Cortex of kidney (tissue), 1 donor: ENCODE measurements at places on chromosomes 5 and 9.

GRCh38 chr5:151221574-151221973, 2.3 kb downstream of the CCDC69 start:
- DNase-seq: no peak

DNA sequence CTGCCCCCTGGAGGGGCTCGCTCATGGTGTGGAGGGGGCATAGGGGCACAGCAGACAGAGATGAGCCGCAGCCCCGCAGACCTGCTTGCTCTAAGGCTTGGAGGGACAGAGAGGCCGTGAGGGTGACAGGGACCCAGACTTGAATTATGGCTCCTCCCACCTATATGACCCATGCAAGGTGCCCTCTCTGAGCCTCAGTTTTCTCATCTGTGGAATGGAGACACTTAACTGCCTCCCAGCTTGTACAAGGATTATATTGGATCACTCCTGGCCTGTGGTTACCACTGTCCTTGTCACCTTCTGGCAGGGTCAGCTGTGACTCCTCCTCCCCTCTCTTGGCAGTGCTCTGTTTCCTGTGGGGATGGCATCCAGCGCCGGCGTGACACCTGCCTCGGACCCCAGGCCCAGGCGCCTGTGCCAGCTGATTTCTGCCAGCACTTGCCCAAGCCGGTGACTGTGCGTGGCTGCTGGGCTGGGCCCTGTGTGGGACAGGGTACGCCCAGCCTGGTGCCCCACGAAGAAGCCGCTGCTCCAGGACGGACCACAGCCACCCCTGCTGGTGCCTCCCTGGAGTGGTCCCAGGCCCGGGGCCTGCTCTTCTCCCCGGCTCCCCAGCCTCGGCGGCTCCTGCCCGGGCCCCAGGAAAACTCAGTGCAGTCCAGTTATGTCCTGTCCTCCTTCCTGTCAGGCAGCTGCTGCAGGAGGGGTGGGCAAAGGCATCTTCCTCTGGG, 4.7 kb upstream of the CACFD1 start:
- DNase-seq: no peak

- no peak for DNase-seq
These were observed 41.5 kb downstream of the VAV2 start for GRCh38 chr9:133950629-133951111.

- no peak for DNase-seq
These were observed 105.8 kb downstream of the EFNA5 start for GRCh38 chr5:107564931-107565372.

GRCh38 chr9:16623989-16624743, 246.3 kb downstream of the BNC2 start:
- no peak for DNase-seq

DNA sequence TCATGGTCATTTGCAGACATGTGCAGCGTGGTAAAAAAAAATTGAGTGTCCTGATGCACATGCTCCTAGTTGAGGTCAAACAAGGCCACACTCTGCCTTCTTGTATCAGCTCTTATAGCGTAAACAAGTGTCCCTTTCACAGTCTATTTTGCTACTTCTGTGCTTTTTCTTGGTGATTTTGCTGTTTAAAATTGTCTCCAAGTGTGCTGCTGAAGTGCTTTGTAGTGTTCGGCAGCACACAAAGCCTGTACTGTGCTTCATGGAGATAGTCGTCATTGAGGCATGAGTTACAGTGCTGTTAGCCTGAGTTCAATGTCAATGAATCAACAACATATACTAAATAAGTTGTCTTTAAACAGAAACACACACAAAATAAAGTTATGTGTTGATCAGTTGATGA, 690.4 kb upstream of the MEF2C start:
- DNase-seq: no peak

- DNase-seq: no peak
These were observed 6.9 kb upstream of the GSN start for GRCh38 chr9:121261107-121261460.

DNA sequence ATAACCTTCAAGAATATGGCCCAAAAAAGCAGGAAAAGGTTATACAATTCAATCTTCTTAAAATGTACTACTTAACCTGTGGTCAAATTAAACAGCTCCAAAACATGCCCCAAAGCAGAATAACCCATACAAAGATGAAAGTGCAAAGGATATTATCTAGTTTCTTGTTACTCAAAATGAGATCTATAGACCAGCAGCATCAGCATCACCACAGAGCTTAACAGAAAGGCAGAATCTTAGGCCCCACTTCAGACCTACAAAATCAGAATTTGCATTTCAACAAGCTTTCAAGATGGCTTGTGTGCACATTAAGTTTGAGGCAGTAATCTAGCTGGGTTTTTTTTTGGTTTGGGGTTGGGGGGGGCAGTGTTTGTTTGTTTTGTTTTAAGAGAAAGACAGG, 54.0 kb downstream of the SCAI start:
- no peak for DNase-seq

DNA sequence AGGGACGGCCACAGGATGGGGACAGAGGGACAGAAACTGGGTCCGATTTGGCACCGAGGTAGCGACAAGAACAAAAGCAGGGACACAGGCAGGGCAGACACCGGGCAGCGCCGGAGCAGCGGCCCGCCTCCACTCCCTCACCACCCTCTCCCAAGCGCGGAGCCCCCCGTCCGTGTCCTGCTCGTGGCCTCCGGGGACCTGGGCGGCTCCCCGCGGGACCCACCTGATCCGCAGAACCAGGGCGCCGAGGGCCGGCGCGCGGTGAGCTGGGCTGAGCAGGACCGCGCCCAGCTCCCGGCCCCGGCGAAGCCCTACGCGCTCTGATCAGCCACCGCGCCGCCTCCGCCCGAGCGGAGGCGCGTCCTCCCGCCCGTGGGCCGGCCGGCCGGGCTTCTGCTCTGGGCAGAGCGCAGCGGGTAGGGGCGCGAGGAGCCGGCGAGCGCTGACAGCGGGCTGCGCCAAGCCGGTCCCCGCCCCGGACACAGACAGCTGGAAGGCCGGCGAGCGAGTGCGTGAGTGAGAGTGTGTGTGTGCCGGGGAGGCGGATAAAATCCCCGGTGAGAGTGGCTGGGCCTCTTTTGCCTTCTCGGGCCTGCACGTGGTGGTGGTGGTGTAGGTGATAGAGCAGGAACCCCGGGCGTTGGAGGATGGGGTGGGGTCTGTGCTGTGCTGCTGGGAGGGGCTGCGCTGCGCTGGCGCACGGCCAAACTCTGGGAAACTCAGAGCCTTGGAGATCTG, at the start of gene GGTA1:
Gene GGTA1, minus strand, starts transcription at position 418 of the 738 bp plus-strand sequence. CDS start 31,922 bp downstream, outside the sequence.
- DNase-seq: no peak

DNA sequence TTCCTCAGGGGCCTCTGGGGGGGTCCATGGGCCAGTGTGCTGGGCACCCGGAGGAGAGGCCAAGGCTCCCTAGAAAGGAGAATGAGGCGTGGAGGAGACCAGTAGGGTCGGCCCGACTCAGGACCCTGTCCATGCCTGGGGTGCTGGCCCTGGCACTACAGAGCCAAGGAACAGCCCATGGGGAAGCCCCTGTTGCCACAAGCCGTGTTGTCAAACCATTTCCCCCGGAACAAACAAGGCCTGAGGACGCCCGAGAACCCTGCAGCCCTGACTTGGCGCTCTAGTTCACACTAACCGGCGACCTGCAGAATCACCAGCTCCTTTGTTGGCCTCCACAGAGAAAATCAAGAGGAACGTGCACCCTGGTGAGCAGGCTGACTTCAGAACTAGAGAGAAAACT, 41.6 kb upstream of the SLC12A7 start:
- no peak for DNase-seq

GRCh38 chr9:29199975-29200374, 1626.7 kb upstream of the C9orf72 start:
- DNase-seq: no peak

GRCh38 chr9:129769669-129770068, 16.8 kb upstream of the PTGES start:
- no peak for DNase-seq

DNA sequence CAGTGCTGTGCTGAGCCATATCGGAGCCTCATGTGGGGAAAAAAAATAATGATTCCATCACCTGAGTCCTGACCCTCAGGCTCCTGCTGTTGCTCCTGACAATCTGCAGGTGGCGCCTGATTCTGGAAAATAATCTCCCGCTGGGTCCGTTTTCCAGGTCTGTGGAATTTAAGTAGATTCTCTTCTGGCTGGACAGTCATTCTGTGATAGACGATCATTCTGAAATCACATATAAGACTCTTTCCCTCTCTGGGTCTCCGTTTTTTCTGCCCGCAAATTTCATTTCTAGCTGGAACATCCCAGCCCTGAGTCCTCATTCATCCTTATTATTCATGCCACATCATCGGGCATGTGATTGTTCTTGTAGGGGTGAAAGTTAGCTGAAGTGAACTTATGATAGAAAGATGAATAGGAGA, 22.1 kb upstream of the STXBP1 start:
- no peak for DNase-seq

GRCh38 chr5:94888674-94889073, 270.2 kb downstream of the SLF1 start:
- DNase-seq: no peak

DNA sequence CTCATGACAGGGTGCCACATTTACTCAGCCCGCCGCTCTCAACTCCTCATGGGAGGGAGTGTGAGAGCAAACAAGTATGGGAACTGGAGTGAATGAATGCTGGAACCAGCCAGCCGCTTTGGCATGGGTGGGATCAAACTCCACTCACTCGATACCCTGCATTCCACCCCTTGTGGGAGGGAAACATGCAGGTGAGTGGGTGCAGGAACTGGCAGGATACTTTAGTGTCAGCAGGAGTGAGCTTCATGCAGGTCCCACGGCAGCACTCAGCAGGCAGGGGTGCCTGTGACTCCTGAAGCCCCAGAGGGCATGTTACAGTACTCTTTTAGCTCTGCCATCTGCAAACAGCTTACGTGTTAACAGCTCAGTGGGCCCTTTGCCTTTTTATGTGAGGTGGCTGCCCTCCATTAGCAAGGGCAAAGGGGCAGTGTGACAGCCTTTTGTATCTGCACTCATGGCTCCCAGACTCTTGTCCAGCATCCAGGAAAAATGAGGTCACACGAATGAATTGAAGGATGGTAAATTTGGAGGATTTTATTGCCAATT, 433.2 kb upstream of the NMUR2 start:
- DNase-seq: no peak

- no peak for DNase-seq
These were observed 148.2 kb downstream of the GIN1 start for GRCh38 chr5:102971676-102972293.

DNA sequence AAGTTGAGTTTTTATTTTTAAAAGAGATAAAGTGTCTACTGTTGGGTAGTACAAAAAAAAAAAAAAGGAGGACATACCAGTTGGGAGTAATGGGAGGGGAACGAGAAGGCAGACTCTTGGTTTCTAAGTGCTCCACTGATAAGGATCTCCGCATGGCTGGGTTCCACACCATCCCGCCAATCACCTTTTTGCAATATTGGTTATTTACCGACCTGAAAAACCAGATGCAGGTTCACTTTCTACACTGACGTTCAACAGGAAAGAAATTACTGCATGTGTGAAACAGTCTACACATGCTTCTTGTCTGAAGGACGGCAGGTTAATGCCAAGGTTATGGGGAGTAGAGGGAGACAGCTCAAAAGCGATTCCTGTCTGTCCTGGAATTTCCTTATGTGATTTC, 75.5 kb downstream of the PTPN3 start:
- DNase-seq: no peak

- DNase-seq: no peak
These were observed 105.4 kb downstream of the SLC25A46 start for GRCh38 chr5:110844251-110844650.

DNA sequence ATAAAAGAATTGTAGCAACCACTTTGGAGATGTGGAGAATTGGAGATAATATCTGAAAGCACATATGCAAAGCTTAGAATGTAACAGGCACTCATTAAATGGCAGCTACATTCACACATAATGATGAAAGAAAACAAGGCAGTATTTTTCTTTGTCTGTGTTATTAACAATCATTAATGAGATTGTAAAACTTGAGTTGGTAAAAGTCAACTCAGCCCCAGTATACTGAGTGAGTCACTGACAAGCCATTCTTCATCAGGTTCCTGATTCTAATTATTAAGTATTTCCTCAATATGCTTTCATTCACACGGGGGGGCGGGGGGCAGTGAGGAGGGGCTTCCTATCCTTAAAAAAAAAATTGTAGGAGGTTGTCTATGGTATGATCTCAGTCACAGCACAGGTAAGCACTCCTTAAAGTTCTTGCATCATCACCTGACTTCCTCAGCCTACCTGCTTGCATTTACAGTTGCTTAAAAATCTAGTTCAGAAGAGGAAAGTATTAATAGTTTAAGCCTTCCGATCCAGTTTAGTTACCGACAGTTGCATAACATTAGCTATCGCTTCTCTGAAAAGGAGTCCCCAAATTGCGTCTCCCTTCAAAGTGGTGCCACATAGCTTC, 379.8 kb downstream of the EFNA5 start:
- no peak for DNase-seq

DNA sequence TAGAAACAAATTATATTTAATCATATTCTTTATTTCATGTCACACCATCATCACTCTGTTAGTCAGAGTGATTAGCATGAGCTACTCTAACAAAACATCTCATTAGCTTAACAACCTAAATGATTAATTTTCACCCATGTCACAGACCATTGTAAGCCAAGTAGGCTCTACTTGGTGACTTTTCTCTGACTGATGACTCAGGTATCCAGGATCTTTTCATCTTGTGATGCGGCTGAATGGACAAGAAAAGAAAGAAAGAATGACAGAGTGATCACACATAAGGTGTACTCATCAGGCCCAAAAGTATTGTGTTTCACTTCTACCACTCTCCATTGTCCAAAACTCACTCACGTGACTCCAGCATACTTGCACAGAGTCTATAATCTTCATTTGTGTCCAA, 299.3 kb downstream of the ANXA1 start:
- no peak for DNase-seq

GRCh38 chr5:36209664-36210063, 32.1 kb downstream of the NADK2 start:
- no peak for DNase-seq

DNA sequence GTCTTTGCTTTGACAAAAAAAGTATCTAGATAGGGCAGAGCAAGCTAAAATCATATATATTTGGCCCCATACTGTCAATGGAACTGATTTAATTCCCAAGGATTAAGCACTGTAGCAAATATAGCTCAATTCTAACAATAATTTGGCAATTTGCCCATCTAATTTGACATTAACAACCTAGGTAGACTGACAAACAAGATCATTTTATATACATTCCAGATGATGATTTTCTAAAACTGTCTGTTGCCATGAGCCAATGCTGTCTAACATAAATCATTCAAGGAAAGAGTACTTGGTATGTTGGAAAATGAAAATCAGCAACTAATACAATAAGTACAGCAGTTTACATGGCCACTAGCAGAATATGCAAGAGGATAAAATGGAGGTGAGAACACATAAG, 32.1 kb downstream of the MCTP1 start:
- no peak for DNase-seq

DNA sequence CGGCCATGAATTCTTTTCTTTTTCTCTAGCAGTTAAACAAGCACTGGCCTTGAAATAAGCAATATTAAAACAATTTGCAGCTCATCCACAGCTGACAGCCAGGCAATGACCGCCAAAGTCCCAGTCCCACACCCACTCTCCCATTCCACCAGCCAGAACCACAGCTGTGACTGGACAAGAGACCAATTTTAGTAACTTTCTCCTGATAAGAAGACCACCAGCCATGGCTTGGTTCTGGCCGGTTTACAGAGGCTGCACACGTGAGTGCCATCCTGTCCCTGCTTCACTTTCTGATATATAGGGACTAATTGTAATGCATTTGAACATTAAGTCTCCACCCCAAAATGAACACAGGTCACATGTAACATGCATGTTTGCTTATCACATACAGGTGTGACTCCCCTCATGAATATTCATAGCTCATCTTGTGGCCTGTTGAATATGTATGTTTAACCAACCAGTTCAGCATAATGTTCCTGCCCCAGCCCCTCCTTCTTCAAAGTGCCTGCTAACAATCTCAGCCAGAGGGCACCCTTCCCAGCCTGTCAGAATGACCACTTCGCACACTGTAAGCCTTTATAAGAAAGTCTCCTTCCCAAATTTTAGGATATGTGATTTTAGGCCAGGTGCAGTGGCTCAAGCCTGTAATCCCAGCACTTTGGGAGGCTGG, 23.9 kb upstream of the FANCC start:
- DNase-seq: no peak
